ENCODE measurements at places on chromosomes 16 and 17. TPM values are rescaled to one million over a fixed set of nuclear protein-coding genes. Genes with fewer than 3 reads are reported as not detected.

DNA sequence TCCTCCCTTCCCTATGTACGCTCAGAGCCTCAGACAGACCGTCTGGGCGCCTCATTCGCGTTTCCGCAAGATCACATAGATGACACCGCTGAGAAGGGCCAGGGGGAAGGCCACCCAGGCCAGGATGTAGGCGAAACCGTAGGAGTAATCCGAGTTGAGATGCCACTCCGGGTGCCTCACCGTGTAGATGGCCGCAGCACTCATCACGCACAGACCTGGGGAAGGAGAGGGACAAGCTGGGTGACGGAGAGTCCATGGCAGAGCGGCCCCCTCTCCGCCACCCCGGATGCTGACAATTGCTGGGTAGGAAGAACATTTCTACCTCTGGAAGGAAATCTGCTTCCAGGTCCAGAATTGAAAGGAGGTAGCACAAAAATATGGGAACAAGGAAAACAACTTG is 34.3 kb downstream of the PMP22 start:
- no peaks in the 10 kb centered on the region for H3K36me3 ChIP-seq
- no peak overlapping the region for H3K4me3 ChIP-seq
- peaks cover 6% of the 10 kb centered on the region for H3K4me1 ChIP-seq
- H3K27ac ChIP-seq = no peak overlapping the region
- DNase-seq = no peak

- DNase-seq = no peak
- no peak overlapping the region for H3K4me3 ChIP-seq
- H3K36me3 ChIP-seq = no peaks in the 10 kb centered on the region
- peaks cover 28% of the 10 kb centered on the region for H3K27me3 ChIP-seq
- no peaks in the 10 kb centered on the region for H3K4me1 ChIP-seq
Measured at GRCh38 chr17:35170968-35171771, 23.0 kb downstream of the SLC35G3 start.

DNA sequence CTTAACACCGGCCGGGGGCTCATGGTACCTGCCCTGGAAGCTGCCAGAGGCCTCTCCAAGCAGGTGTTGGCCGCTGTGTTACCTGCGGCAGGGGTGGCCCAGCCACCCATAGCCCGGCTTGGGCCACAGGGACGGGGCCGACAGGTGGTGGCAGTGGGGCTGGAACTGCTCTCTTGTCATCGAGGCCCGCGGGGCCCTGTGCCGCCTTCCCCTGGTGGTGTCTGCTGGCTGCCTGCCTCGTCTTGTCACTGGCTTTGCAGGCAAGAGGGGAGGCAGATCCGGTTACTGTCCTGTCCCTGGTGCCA is 27.1 kb downstream of the GSE1 start:
- H3K27ac ChIP-seq = no peak overlapping the region
- H3K4me3 ChIP-seq = no peak overlapping the region
- H3K4me1 ChIP-seq = peaks cover 18% of the 10 kb centered on the region
- H3K27me3 ChIP-seq = no peaks in the 10 kb centered on the region

DNA sequence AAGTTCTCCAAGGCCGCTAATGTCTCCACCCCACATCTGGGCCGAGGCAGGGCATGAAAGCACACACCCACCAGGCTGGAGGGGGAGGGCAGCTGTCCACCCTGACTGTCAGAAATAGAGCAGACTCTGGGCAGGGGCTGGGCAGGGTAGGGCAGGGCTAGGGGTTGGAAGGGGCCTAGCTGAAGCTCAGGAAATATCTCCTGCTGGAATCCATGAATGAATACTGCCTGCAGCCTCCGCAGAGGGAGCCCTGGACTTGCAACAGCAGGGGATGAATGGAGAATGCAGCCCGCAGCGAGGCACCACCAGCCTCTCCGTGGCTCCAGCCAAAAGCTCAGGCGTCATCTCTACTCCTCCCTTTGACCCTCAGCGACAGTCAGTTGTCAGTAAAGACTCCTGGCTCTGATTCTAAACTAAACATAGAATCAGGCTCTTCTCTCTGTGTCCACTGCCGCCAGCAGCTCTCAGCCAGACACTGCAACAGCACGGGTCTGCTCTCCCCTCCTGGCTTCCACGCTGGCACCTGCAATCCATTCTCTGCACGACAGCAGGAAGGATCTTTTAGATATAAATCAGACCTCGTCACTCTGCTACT is 23.9 kb upstream of the NGFR start:
- peaks cover 33% of the 10 kb centered on the region for H3K4me1 ChIP-seq
- H3K36me3 ChIP-seq = no peaks in the 10 kb centered on the region
- peak; percentile 16 for DNase-seq
- no peak overlapping the region for H3K4me3 ChIP-seq
- no peak overlapping the region for H3K27ac ChIP-seq

- no peak overlapping the region for H3K4me3 ChIP-seq
- H3K27me3 ChIP-seq = peaks cover 58% of the 10 kb centered on the region
- no peak overlapping the region for H3K27ac ChIP-seq
- H3K4me1 ChIP-seq = peaks cover 37% of the 10 kb centered on the region
Measured at GRCh38 chr17:3957735-3958599, 6.3 kb downstream of the ATP2A3 start.

- no peak overlapping the region for H3K4me3 ChIP-seq
- H3K4me1 ChIP-seq = peaks cover 33% of the 10 kb centered on the region
- DNase-seq = peak; percentile 50
- H3K36me3 ChIP-seq = no peaks in the 10 kb centered on the region
Measured at GRCh38 chr17:7191571-7192270, 12.6 kb upstream of the ASGR1 start.

DNA sequence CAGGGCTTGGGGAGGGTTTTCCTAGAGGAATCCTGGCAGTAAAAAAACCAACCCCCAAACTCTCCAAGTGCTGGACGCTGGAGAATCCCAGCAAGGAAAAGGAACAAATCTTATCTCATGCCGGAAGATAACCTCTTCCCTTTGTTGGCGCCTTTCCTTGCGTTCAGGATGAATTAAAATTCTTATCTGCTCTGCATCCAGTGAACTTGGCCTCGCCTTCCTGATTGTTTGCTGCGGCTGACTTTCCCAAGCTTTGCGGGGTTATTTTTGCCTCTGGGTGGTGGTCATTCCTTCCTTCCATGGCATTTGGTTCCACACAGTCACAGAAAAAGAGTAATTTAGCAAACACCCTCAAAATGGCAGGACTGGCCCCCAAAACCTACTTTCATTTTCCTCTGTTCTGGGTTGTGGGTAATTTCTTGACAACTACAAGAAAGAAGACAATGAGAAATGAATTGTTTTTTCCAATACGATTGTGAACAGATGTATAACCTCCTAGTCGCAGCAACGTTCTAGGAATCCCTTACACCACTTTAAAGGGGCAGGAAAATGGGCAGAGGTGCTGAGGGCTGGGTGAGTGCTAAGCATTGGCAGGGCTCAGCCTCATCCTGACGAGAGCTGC is 77.8 kb downstream of the MRC2 start:
- no peak for DNase-seq
- peaks cover 11% of the 10 kb centered on the region for H3K4me1 ChIP-seq
- H3K4me3 ChIP-seq = no peak overlapping the region
- no peak overlapping the region for H3K27ac ChIP-seq
- H3K27me3 ChIP-seq = peaks cover 21% of the 10 kb centered on the region
- no peaks in the 10 kb centered on the region for H3K36me3 ChIP-seq

- H3K27me3 ChIP-seq = no peaks in the 10 kb centered on the region
- H3K4me3 ChIP-seq = no peak overlapping the region
- H3K27ac ChIP-seq = no peak overlapping the region
Measured at GRCh38 chr17:1461198-1461944, 5.3 kb upstream of the CRK start.

DNA sequence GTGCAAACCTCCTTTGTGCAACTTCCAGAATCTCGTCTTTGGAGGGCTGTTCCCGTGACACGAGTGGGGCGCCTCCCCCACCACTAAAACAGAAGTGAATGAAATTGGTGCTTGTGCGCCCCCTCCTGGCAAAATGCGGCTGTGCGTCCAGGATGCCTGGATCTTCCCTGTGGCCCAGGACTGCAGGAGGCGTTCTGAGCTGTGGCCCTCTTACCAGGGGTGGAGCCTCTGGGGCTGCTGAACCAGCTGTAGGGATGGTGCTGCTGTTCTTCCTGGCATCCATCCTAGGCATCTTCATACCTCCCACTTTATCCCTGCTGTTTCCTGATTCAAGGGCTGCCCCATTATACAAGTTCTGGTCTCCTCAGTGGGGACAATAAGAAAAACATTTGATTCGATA is 18.5 kb upstream of the NAGLU start:
- no peaks in the 10 kb centered on the region for H3K27me3 ChIP-seq
- H3K27ac ChIP-seq = no peak overlapping the region
- H3K4me3 ChIP-seq = no peak overlapping the region
- H3K4me1 ChIP-seq = peaks cover 53% of the 10 kb centered on the region
- H3K36me3 ChIP-seq = peaks cover 23% of the 10 kb centered on the region

GRCh38 chr17:53807286-53807685 is 15.4 kb upstream of the KIF2B start:
- no peaks in the 10 kb centered on the region for H3K4me1 ChIP-seq
- no peaks in the 10 kb centered on the region for H3K27me3 ChIP-seq
- no peaks in the 10 kb centered on the region for H3K36me3 ChIP-seq
- DNase-seq = no peak

DNA sequence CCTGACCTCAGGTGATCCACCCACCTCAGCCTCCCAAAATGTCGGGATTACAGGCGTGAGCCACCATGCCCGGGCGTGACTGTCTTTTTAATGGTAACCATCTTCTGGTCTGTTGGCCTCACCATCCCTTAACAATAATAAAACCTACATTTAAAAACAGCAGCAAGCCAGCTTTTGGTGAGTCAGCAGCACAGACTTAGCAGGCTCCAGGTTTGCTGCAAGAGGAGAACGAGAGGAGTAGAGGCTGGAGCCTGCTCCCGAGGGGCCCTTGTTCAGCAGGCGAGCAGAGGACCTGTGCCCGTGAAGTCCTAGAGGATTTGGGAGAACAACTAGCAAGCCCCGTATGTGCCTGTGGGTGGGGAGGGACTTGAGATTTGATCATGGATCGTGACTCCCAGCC is 35.7 kb downstream of the MYH13 start:
- no peak for DNase-seq
- no peaks in the 10 kb centered on the region for H3K4me1 ChIP-seq
- no peak overlapping the region for H3K4me3 ChIP-seq
- H3K27ac ChIP-seq = no peak overlapping the region

DNA sequence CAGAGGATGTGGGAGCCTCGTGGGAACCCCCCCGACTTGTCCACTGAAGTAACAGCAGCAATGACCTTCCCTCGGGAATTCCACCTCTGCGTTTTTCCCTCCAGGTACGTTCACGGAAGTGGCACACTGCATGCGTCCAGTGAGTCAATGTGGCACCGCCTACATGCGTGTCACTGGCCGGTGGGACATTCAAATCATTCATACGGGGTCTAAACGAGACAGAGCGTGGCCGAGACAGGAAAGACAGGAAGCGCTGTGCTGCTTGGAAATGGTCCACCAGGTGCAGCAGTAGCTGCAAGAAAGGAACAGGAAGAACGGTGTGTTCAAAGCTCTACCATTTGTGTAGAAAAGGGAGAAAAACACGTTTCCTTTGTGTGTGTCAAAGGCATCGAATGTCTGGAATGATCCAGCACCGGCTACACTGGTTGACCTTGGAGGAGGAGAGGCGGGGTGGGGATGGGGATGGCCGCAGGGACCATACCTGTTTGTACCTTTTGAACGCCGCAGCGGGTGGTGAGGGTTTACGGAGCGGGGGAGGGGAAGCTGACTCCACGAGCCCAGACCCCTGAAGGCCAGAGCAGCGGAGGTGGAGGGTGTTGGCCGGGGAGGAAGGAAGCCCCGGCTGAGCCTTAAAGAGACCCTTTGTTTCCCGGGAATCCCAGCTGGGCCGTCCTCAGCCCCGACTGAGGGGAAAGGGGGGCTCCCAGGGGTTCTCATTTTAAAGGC is 1.7 kb upstream of the PGAP6 start:
- no peak for DNase-seq
- peaks cover 38% of the 10 kb centered on the region for H3K4me1 ChIP-seq
- peak overlapping the region; percentile 32 for H3K4me3 ChIP-seq

FZD2 gene
- not detected for total RNA-seq

FNDC8 gene
- total RNA-seq = not detected

CHRNE gene
- 0.25 TPM for total RNA-seq

MMP28 gene
- total RNA-seq = not detected

CACNG3 gene
- not detected for total RNA-seq
